ENCODE measurements at places on chromosomes 16 and 17. TPM values are rescaled to one million over a fixed set of nuclear protein-coding genes. Genes with fewer than 3 reads are reported as not detected.

DNA sequence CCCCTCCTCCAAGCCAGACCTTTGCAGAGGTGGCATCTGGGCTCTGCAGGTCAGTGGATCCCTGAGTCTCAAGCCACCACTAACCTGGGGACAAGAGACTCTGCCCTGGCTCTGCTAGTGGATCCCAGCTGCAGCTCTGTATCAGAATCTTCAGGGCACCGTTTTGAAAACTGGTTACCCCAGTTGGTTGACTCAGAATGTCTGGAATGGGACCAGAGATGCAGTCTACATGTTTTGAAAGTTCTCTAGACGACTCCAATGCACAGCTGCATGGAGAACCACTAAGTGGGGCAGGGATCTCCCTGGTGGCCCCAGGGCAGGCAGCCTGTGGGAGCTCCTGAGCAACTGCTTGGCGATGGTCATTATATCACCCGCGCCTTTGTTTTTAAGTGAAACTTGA is 34.1 kb upstream of the ADORA2B start:
- DNase-seq = no peak

DNA sequence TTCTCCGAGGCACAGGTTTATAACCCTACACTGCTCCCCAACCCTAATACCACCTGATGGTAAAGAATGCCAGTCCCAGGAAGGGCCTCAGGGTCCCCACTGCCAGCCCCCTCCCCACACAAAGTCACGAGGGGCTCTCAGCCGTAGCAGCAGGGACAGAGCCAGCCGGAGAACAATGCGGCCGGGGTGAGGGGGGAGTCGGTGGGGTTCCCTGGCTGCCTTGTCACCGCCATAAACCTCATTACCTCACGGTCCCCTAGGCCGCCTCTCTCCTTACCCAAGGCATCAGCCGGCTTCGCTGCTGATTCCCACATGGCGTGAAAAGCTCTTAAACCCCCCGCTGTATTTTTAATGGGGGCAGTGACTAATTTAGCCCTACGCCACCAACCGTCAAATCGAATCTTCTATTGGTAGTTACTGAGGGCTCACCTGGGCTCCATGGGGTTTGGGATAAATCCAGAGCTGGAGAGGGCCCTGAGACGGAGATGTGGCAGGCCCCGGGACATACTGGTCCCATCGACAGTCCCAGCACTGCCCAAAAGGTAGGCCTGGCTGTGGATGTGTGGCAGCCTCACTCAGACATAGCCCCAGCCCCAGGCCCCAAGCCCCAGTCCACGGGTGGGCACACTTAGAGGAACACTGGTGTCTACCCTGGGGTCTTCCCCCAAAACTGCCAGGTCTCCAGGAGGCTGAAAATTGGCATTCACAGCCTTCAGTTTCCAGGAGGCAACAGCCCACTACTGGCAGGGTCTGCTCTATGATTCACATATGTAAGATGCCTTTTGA is 115.3 kb downstream of the C16orf78 start:
- no peak for DNase-seq

GRCh38 chr16:67161595-67162058 is 1.9 kb downstream of the FBXL8 start:
- DNase-seq = peak; percentile 80

GRCh38 chr17:62722625-62723024 is 85.5 kb downstream of the MARCHF10 start:
- no peak for DNase-seq

Gene WSCD1
- 11.6 TPM for total RNA-seq
